Peyer's patch (tissue), 4 donors: ENCODE measurements at places on chromosomes 3 and 15. TPM values are rescaled to one million over a fixed set of nuclear protein-coding genes. Genes with fewer than 3 reads are reported as not detected.

Gene DNAH12
- total RNA-seq: not detected

Gene MST1
- total RNA-seq: 62.9 TPM

Gene CCDC191
- 3.3 TPM for total RNA-seq

- DNase-seq: no peak
These were observed 57.8 kb upstream of the RPL32 start for GRCh38 chr3:12898965-12899755.

DNA sequence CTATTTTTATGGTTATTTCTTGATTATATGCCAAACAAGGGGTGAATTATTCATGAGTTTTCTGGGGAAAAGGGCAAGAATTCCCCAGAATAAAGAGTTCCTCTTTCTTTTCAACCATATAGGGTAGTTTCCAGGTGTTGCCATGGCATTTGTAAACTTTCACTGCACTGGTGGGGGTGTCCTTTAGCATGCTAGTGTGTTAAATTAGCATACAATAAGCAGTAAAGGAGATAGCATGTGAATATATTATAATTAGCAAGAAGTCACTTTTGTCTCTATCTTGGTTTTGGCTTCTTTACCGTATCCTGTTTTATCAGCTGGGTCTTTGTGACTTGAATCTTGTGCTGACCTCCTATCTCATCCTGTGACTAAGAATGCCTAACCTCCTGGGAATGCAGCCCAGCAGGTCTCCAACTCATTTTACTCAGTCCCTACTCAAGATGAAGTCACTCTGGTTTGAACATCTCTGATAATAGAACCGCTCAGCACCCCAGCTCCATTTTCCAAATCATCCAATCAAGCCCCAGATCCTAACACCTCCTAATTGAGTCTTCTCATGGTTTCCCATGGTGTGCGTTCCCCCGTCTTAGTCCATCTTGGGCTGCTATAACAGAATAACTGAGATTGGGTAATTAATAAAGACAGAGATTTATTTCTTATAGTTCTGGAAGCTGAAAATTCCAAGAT lies 3.4 kb upstream of the SELENOT start:
- DNase-seq: no peak

DNA sequence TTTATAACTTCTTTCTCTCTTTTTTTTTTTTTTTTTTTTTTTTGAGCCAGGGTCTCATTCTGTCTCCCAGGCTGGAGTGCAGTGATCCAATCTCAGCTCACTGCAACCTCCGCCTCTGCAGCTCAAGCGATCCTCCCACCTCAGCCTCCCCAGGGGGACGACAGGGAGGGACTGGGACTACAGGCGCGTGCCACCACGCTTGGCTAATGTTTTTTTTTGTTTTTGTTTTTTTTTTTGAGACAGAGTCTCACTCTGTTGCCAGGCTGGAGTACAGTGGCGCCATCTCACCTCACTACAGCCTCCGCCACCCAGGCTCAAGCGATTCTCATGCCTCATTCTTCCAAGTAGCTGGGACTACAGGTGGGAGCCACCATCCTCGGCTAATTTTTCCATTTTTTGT lies 17.7 kb upstream of the PRKCI start:
- DNase-seq: no peak

GRCh38 chr3:173037840-173038483 lies 103.1 kb downstream of the SPATA16 start:
- DNase-seq: no peak

- no peak for DNase-seq
These were observed 41.4 kb downstream of the NFKBIZ start for GRCh38 chr3:101890716-101891115.

DNA sequence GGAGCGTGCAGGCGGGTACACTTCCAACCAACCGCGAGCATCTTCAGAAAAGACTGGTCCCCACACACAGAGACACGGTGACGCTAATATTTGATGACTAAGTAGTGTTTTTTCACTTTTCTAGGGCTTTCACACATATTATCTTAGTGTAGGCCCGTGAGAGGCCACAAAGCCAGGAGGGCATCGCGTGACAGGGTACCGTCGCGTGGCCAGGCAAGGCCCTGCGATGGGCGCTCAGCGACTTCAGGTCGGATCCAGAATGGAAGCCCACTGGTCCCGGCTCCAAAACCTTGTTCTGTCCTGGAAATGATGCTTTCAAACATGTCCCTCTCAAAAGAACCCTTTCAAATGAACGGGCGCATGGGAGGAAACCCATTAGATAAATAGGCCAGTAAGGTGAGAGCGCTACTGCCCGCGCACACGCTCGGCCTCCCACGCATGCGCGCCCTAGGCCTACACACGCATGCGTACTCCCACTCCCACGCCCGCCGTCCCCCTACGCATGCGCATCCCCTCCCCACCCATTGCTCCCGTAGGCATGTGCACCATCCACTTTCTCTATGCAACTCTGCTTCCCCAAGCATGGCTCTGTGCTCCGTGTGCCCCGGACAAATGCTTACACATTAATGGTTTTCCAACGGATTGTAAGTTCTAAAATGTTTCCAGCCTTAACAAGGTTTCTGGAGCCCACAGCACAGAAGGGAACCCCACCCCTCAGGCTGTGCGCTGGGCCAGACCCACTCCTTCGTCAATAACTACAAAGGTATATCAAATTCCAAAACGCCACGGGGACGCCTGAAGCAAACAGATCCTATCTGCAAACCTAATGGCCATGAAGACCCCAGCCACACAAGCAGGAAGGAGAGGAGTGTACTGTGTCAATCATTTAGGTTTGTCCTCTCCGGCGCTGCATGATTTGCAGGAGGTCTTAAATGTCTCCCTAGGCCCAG lies 72.1 kb downstream of the OCA2 start:
- DNase-seq: no peak

GRCh38 chr15:20644896-20645295 lies 103.3 kb upstream of the GOLGA6L6 start:
- no peak for DNase-seq

DNA sequence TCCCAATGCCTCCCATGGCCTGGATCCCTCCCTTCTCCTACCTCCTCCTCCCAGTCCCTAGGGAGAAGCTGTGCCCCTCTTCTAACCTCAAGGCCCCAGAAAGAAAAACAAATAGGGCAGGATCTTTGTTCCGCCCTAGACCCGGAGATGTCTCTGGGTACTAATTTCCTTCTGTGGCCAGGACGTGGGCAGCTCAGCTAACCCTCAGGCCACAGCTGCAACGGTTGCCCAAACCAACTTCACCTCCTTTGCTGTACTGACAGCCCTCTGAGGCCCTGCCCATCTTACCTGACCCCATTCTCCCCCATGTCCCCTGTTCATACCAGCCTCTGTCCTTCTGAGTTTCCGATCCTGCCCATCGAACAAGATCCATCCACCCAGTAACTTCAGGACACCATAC lies 70.7 kb downstream of the SRGAP3 start:
- DNase-seq: no peak

- no peak for DNase-seq
These were observed 6.8 kb downstream of the ARL6IP5 start for GRCh38 chr3:69091389-69092029.
